ENCODE measurements at places on chromosomes 4 and X. TPM values are rescaled to one million over a fixed set of nuclear protein-coding genes. Genes with fewer than 3 reads are reported as not detected.

The MAGEC1 gene
- not detected for total RNA-seq

The PAQR3 gene
- total RNA-seq, result 15.5 TPM

The ATP2B3 gene
- not detected for total RNA-seq

DNA sequence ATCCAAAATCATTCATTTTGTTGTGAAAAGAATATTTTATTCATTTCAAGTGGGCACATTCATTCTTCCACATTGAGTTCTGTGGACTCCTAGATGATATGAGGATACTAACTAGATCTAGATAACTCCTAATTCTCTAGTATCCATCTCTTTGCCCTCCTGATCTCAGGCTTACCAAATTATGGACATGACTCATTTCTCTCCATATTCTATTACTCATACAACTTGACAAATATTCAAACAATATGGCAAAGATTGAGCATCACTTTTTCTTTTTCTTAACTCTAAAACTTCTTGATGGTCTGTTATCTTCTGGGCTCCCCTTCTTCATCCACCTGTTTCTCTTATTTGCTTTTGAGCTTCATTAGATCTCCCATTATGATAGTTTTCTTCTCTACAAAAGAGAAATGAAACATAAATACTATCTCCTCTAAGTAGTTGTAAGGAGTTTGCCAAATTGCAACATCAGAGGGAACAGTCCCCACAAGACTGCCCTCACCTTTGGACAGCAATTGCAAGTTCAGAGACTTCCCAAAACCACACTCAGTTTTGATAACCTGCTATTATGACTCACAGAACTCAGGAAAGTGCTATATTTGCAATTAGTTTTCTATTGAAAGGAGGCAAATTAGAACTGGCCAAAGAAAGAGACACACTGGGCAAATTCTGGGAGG lies 422.9 kb downstream of the SPRY1 start:
- no peaks in the 10 kb centered on the region for H3K36me3 ChIP-seq
- H3K4me3 ChIP-seq, result no peak overlapping the region
- no peak overlapping the region for H3K27ac ChIP-seq
- H3K27me3 ChIP-seq, result no peaks in the 10 kb centered on the region

- no peak overlapping the region for H3K4me3 ChIP-seq
- H3K4me1 ChIP-seq, result no peaks in the 10 kb centered on the region
- H3K27me3 ChIP-seq, result no peaks in the 10 kb centered on the region
- H3K27ac ChIP-seq, result no peak overlapping the region
Measured at GRCh38 chrX:143171703-143172102, 146.0 kb downstream of the SPANXN4 start.

The HSFX2 gene
- total RNA-seq, result not detected
